ENCODE measurements at places on chromosomes 4 and X.

- DNase-seq: no peak
Observed at GRCh38 chr4:189659287-189659686, 281.4 kb upstream of the FRG1 start.

- no peak for DNase-seq
Observed at GRCh38 chrX:74911494-74911893, 13.8 kb downstream of the NEXMIF start.

DNA sequence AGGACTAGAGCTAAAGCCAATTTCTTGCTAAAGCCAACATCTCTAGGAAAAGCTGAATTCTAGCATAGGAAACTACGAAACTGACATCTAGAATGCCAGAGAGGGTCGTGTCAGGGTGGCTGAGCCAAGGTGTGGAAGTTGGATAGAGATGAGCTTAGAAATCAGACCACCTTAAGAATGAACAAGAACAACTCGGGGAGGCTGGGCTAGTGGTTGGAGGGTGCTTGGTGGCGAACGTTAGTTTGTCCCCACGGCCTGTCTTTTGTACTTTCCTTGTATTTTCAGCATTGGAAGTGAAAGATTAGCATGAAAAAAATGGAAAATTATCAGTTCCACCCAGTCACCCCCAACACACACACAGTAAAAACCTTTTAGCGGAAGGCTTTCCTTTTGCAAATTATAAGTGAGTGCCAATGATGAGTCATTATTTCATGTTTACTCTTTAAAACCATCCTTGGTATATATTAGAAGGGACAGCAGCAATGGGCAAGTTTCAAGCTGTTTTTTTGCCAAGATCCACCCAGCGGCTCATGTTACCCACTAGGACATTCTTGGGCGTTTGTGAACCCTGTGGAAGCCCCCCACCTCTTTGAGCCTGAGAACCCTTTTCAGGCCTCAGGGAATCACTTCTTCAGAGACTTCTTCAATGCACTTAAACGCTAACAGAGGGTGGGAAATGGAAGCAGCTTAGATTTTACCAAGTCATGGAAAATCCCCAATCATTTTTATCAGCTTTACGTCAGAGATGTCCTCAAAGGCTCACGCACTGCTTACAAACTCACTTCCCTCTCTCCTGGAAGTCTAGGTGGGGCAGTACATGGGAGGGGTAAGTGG lies 4.9 kb upstream of the PPEF1 start:
- no peak for DNase-seq

- no peak for DNase-seq
Observed at GRCh38 chr4:84031401-84031800, 467.7 kb downstream of the NKX6-1 start.

- peak; percentile 85 for DNase-seq
Observed at GRCh38 chrX:40098264-40099054, 701 bp upstream of the BCOR start.

DNA sequence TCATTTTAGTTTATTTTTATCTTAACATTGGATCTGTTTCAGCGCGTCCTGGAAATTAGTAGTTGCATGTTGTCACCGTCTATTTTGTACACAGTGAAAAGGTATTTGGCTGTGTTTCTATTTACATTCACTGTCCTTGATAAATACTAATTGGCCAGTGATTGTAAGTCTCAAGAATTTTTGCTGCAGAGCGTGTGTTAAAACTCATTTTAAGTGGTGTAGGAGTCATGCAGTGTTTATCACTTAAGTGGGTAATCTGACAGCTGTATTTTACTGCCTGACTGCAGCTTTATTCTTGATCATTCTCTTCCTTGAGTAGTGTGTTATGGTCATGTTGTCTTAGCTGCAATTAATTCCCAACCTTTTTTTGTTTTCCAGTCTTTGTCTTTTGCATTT lies 9.8 kb downstream of the GUCY1A1 start:
- DNase-seq: peak; percentile 77

DNA sequence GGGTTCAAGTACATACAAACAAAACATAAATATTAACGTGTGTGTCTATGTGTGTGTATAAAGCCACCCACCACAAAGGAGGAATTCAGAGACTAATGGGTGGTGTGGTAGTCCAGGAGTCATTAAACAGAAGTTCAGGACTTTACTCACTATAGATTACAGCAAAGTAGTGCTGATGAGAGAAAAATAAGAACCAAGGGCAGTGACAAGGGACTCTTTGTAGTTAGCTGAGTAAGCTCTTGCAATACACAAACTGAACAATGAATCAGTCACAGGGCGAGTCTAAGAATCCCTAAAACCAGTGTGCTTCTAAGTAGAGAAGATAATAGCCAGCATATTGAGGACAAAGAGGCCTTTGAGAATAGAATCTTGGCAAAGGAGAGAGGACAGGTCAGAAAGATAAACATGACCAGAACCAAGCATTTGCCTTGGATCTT lies 232.4 kb downstream of the PPP3CA start:
- no peak for DNase-seq
